ENCODE measurements at places on chromosomes 3 and 15.

DNA sequence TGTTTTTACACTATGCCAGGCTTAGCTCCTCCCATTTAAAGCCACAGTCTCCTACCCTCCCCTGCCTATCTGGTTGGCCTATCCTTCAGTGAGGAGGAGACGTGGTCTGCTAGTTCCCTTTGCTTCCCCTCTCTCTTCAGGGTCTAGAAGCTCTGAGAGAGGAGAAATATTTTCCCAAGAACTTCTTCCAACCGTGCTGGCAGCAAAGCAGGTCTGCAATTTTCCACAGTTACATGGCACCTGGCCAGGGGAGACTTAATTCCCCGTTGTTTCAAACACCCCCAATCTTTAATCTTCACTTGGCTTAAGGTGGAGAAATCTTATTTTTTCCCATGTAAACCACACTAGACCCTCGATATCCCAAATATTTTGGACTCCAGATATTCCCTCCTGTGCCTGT is 149.5 kb upstream of the MCTP2 start:
- no peak for DNase-seq

- no peak for DNase-seq
Measured at GRCh38 chr3:45333549-45333948, 54.8 kb upstream of the LARS2 start.

GRCh38 chr15:39456582-39457330 is 124.1 kb upstream of the THBS1 start:
- no peak for DNase-seq

GRCh38 chr15:88489321-88489720 is 21.8 kb downstream of the MRPS11 start:
- DNase-seq, result no peak

- DNase-seq, result no peak
Measured at GRCh38 chr15:33492434-33493052, 181.8 kb downstream of the RYR3 start.

GRCh38 chr3:182165234-182165633 is 453.5 kb downstream of the SOX2 start:
- DNase-seq, result no peak

GRCh38 chr15:67107014-67107812 is 41.8 kb downstream of the SMAD3 start:
- peak; percentile 99 for DNase-seq

DNA sequence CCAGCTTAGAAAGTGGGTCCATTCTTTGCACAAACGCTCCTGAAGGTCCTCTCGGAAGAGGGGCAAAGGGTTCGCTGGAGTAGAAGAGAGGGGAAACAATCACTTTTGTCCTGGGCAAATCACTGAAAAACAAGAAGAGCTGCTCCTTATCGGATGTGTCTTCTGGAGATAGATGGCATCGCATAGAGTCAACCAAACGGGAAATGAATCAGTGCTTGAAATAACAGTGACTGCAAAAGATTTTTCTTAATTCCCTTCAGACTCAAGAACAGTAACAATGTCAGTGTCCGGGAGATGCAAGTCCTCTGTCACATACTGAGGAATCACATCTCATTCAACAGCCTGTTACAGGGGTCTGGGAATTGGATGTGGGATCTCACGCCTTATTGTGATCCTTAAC is 78.8 kb upstream of the PCSK6 start:
- no peak for DNase-seq

DNA sequence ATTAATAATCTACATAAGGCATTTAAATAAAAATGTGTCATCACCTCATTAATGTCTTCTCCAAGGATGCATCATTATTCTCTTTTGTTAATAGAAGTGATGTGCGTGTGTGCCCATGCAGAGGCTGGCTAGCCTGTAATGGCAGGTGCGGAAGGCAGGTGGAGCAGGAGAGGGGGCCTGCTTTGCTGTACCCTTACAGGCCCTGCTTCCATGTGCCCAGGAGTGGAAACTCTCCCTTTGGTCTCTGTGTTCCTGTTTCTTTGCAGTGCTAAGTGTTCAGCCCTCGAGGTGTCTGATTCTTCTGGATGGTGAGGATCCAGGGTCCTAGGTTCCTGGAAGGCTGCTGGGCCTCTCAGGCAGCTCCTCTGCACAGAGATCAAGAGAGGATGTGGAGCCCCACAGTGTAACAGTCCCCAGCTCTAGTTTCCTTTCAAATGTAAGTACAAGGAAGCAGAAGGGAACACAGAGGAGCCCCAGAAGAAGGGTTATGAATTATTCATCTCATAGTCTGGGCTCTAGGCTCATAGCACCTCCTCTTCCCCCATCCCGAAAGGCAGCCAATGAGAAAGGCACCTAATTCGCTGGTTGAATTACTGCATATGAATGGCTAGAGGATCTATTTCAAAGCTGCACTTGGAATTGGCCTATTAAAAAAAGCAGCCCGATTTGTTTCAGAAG is 39.2 kb upstream of the AGBL1 start:
- no peak for DNase-seq

DNA sequence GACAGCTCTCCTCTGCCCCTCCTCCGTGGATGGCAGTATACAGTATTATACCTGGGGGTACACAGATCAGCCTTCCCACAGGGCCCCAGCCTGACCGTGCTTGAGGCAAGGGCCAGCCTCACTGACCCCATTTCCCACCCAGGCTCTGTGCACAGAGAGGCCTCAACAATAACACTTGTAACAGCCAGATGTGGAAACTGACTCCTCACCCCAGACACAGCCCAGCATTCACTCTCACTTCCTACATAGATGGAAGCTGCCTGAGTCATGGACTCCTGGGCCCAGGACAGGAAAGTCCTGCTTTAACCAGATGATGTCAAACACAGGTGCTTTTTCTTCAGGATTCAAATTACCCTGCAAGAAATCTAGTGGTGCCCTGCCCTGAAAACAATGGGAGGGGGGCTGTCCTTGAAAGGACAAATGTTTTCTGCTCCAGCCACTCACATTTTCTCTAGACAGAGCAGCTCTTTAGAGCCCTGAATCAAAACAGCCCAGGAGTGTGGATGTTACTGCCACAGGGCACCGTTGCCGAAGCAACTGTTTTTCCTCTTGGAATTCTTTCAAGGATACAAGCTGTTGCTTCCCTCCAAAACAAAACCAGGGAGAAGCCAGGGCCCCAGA is 16.4 kb downstream of the CCDC12 start:
- DNase-seq, result peak; percentile 20

- no peak for DNase-seq
Measured at GRCh38 chr3:152195206-152195605, 73.5 kb upstream of the MBNL1 start.

GRCh38 chr3:154584974-154585373 is 155.0 kb upstream of the GPR149 start:
- DNase-seq, result no peak

- DNase-seq, result no peak
Measured at GRCh38 chr3:114718898-114719210, 425.0 kb downstream of the TIGIT start.

DNA sequence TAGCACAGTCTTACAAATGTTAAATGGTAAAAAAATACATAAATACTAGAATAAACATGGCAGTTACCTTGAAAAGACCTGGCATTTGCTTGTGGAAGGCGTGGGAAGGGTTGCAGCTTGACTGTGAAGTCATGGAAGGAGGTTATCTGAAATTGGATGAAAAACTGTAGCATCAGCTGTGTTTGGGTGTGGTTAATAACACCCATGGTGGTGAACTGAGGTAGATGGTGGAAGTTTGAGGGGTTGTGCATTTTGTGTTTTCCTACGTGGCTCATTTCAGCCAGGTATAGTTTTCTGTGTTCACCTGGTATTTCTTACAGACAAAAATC is 46.5 kb downstream of the PSMD6 start:
- DNase-seq, result no peak

- no peak for DNase-seq
Measured at GRCh38 chr3:121126033-121126706, 218.2 kb downstream of the STXBP5L start.

- no peak for DNase-seq
Measured at GRCh38 chr3:182521339-182521738, 272.0 kb upstream of the ATP11B start.

- DNase-seq, result no peak
Measured at GRCh38 chr3:139629033-139629432, 48.7 kb downstream of the NMNAT3 start.

GRCh38 chr3:6091262-6091661 is 769.7 kb upstream of the GRM7 start:
- no peak for DNase-seq

DNA sequence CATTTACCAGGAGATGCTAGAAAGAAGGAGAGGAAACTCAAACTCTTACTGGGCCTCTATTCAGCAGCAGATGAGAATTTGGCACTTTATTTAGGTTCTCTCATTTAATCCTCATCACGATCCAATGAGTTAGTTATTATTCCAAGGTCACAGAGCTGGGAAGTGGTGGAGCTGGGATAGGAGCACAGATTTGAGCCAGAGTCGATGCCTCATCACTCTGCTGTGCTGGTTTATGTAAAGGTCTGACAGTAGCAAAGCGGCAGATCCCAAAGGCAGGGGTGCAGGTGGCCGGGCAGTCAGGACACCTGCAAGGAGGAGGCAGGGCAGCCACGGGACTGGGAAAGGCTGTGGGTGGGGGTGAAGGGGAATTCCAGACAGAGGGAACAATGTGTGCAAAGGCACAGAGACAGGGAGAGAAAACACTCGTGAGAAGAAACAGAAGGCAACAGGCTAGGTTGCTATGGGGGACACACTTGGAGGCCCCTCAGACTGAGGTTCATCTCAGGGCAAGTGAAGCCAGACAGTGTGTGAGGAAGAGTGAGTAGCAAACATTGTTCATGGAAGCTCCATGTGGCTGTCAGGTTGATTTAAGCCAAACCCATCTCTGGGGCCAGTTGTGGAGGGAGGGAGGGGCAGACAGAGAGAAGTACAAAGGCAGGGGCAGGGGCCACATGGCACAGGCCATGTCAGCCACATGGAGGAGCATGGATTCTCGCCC is 26.8 kb downstream of the RAB6B start:
- no peak for DNase-seq

DNA sequence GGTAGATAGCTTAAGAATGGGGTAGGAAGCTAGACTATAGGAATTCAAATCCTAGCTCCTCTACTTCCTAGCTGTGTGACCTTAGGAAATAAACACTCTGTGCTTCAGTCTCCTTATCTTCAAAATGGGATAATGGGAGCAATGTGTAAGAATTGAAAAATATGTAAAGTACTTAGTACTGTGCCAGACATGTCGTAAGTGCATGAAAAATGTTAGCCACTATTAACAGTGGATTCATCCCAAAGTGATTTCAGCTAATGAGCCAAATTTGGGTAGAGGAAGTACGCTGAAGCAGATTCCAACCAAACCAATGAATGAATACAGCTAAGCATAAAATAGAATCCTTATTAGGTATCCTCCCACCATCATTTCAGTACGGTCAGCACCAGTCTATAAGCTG is 192.1 kb downstream of the RORA start:
- DNase-seq, result no peak

DNA sequence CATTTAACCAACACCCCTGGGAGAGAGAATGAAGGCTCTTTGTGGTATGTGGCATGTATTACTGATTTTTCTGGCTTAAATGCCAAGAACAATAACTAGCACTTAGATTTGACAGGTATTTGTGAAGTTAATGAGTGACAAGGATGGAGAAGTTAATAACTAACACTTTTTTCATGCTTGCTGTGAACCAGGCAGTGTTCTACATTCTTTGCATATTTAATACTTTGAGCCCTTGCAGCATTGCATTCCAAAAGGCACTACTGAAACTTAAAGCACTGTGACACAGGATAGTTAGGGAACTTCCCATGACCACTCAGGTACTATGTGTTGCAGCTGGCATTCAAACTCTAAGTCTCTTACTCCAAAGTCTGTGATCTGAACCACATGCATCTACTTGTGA is 650.6 kb downstream of the ZPLD1 start:
- no peak for DNase-seq

- DNase-seq, result no peak
Measured at GRCh38 chr15:71185706-71186105, 70.4 kb downstream of the THSD4 start.

- DNase-seq, result no peak
Measured at GRCh38 chr15:90231028-90232017, 2.4 kb downstream of the CIB1 start.

All from GM04504 (cell line).